Dermis microvascular lymphatic vessel endothelial cell (primary cell): ENCODE measurements at places on chromosomes 1 and 21. TPM values are rescaled to one million over a fixed set of nuclear protein-coding genes. Genes with fewer than 3 reads are reported as not detected.

The BATF3 gene
- total RNA-seq: 0.64 and 1.4 TPM in 2 replicates

The ADAMTSL4 gene
- total RNA-seq: 0.13 and 0.25 TPM in 2 replicates

The NTMT2 gene
- total RNA-seq: not detected in 2 replicates

The TRIM67 gene
- total RNA-seq: not detected in 2 replicates

The ZNF593OS gene
- total RNA-seq: not detected in 2 replicates

The LCE3D gene
- not detected in 2 replicates for total RNA-seq

The EFCAB14 gene
- total RNA-seq: 56.5 and 57.1 TPM in 2 replicates

The LRRC3 gene
- 0.77 and 1.8 TPM in 2 replicates for total RNA-seq

The FMO5 gene
- 1.2 and 1.3 TPM in 2 replicates for total RNA-seq

The HAO2 gene
- under 0.01 TPM in 1 of 2 replicates, not detected in the other for total RNA-seq

The CRP gene
- not detected in 2 replicates for total RNA-seq

The ZBTB21 gene
- 3.0 and 4.2 TPM in 2 replicates for total RNA-seq

The FALEC gene
- total RNA-seq: not detected in 2 replicates

The ICOSLG gene
- total RNA-seq: 0.51 and 1.1 TPM in 2 replicates

The FYB2 gene
- under 0.01 TPM in 1 of 2 replicates, not detected in the other for total RNA-seq

The LCE1A gene
- not detected in 2 replicates for total RNA-seq
